ENCODE measurements at places on chromosomes 6 and 20. TPM values are rescaled to one million over a fixed set of nuclear protein-coding genes. Genes with fewer than 3 reads are reported as not detected.
A peak's percentile ranks its signal among the peaks of the same experiment; 100 is the strongest.

DNA sequence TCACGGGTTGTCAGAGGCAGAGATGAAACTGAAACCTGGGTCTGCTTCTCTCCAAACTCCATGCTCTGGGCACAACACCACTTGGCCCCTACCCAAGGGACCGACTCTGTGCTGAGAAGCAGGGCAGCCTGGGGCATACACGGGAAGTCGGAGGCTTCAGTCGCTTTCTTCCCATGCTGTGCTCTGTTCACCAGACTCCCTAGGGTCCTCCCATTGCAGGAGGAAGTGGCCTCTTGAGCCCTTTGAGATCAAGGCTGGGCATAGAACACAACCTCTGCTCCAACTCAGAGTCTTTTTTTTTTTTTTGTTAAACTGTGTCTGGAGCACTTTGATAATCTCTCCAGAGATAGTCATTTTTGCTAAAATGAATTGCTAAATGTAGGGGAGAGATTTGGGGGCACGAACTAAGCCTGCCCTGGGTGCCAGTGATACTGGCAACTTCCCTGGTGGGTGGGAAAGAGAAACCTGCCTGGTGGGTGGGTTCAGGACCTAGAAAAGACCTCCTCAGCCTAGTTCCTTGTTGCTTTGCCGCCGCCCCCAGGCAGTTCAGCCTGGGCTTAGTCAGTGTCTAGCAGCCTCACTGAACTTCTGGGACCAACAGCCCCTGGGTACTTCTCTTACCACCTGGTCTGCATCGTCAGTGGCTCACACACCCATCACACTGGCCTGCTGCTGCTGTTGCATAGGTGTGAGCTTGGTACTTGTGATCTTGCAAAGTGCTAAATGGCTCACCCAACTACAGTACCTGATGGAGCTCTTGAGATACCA lies 62.0 kb downstream of the PPP1R14C start:
- H3K27ac ChIP-seq, result no peak overlapping the region
- DNase-seq, result no peak
- H3K4me1 ChIP-seq, result peaks cover 7% of the 10 kb centered on the region
- no peaks in the 10 kb centered on the region for H3K36me3 ChIP-seq
- no peak overlapping the region for H3K4me3 ChIP-seq

DNA sequence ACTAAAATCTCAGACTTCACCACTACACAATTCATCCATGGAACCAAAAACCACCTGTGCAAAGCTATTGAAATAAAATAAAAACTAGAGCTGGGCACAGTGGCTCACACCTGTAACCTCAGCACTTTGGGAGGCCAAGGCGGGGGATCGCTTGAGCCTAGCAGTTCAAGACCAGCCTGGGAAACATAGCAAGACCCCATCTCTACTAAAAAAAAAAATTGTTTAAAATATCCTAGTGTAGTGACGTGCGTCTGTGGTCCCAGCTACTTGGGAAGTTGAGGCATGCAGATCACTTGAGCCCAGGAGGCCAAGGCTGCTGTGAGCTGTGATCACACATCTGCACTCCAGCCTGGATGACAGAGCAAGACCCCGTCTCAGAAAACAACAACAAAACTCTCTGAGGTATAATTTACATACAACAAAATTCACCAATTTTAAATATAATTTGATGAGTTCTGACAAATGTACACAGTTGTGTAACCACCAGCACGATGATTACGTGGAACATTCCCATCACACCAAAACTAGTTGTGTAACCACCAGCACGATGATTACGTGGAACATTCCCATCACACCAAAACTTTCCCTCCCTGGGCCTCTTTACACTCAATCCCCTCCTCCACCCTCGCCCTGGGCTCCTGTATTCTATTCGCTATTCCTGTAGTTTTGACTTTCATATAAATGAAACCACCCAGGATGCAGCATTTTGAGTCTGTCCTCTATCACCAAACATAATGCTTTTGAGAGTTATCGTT lies 107.5 kb downstream of the TAF4 start:
- H3K4me1 ChIP-seq, result no peaks in the 10 kb centered on the region
- H3K27ac ChIP-seq, result no peak overlapping the region
- no peak overlapping the region for H3K4me3 ChIP-seq
- no peak for DNase-seq
- peaks cover 6% of the 10 kb centered on the region for H3K27me3 ChIP-seq

F13A1 gene
- 0.75 TPM for total RNA-seq

- H3K36me3 ChIP-seq, result no peaks in the 10 kb centered on the region
- H3K27me3 ChIP-seq, result peaks cover 2% of the 10 kb centered on the region
- DNase-seq, result no peak
- peak overlapping the region; percentile 16 for H3K27ac ChIP-seq
- peaks cover 13% of the 10 kb centered on the region for H3K4me1 ChIP-seq
- peak overlapping the region; percentile 39 for H3K4me3 ChIP-seq
These were observed 24.3 kb upstream of the KIAA0408 start for GRCh38 chr6:127483399-127484055.

GRCh38 chr6:56814802-56815201 lies 140.1 kb upstream of the BEND6 start:
- H3K4me3 ChIP-seq, result no peak overlapping the region
- no peak overlapping the region for H3K27ac ChIP-seq
- H3K36me3 ChIP-seq, result no peaks in the 10 kb centered on the region
- H3K27me3 ChIP-seq, result no peaks in the 10 kb centered on the region

GRCh38 chr6:90072935-90073464 lies 178.7 kb downstream of the GJA10 start:
- no peak for DNase-seq
- H3K27ac ChIP-seq, result peak overlapping the region; percentile 61
- peaks cover 71% of the 10 kb centered on the region for H3K36me3 ChIP-seq
- H3K4me3 ChIP-seq, result peak overlapping the region; percentile 50
- H3K4me1 ChIP-seq, result peaks cover 87% of the 10 kb centered on the region

Data from activated B cell treated with CpG ODN at 0.5 μM for 24 hours (primary cell).